ENCODE measurements at places on chromosomes 12 and 14. TPM values are rescaled to one million over a fixed set of nuclear protein-coding genes. Genes with fewer than 3 reads are reported as not detected.

NOVA1 gene
- 5.3 TPM for total RNA-seq

PLEK2 gene
- total RNA-seq, result 28.3 TPM

KRT74 gene
- total RNA-seq, result not detected

PPP1R1A gene
- total RNA-seq, result not detected

A2M gene
- 0.57 TPM for total RNA-seq

AJUBA gene
- total RNA-seq, result 40.1 TPM

ZDHHC17 gene
- total RNA-seq, result 17.4 TPM

C12orf60 gene
- 0.95 TPM for total RNA-seq

NGB gene
- total RNA-seq, result not detected

HOXC12 gene
- not detected for total RNA-seq

ANKRD33 gene
- 0.24 TPM for total RNA-seq

HCAR3 gene
- 0.09 TPM for total RNA-seq

CALM1 gene
- total RNA-seq, result 326 TPM

TMEM63C gene
- total RNA-seq, result 1.0 TPM

TMCC3 gene
- 1.1 TPM for total RNA-seq

GDF3 gene
- not detected for total RNA-seq

RAD9B gene
- total RNA-seq, result 0.11 TPM

ALX1 gene
- 6.3 TPM for total RNA-seq

LBHD2 gene
- not detected for total RNA-seq

CD163L1 gene
- 0.53 TPM for total RNA-seq

GLT8D2 gene
- total RNA-seq, result 0.74 TPM

PTGER2 gene
- total RNA-seq, result 1.3 TPM

KRT86 gene
- 62.5 TPM for total RNA-seq

SPTB gene
- total RNA-seq, result 1.1 TPM

TSHR gene
- not detected for total RNA-seq

OTOGL gene
- total RNA-seq, result not detected

VEZT gene
- 63.6 TPM for total RNA-seq

SMCO2 gene
- total RNA-seq, result not detected

NRL gene
- total RNA-seq, result 1.2 TPM

CYP27B1 gene
- total RNA-seq, result 2.8 TPM

SELPLG gene
- 0.95 TPM for total RNA-seq

FGD6 gene
- 17.5 TPM for total RNA-seq

ANO2 gene
- total RNA-seq, result not detected

USP44 gene
- not detected for total RNA-seq

C14orf39 gene
- total RNA-seq, result not detected

All from A549 treated with RU486 at 1 μM for 4 hours (cell line).